ENCODE measurements at places on chromosomes 4 and X.
A peak's percentile ranks its signal among the peaks of the same experiment; 100 is the strongest.

DNA sequence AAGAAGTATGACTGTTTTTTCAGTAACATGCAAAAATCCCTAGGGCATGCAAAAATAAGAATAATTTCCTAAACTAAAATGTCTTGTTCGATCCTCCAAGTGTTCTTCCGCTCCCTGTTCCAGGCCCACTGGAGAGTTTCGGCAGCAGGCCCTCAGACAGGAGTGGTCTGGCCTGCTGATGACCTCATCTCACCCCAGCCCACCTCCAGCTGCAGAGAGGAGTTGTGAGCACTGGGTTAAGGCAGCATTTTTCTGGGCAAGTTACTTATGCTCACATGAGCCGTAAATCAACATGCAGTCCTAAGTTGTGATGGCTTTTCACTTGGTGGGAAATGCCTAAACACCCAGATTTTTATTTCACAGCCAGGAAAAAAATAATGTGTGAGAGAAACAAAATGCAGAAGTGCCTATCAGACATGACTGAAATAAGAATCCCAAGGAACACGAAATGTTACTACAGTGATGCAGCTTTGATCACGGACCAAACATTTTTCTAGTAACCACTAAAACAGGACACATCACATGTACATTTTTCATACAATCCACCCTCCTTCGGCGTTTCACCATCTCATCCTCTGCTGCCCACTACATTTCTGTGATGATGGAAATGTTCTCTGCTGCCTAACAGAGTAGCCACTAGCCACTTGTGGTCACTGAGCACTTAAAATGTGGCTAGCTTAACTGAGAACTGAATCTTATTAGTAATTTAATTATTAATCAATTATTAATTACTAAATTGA, 153.3 kb upstream of the TBL1X start:
- no peak for DNase-seq

GRCh38 chr4:119031218-119031617, 104.4 kb upstream of the MYOZ2 start:
- no peak for DNase-seq

- DNase-seq = no peak
These were observed 172.8 kb upstream of the EDNRA start for GRCh38 chr4:147307896-147308674.

GRCh38 chr4:159282329-159282728, 179.4 kb downstream of the RAPGEF2 start:
- DNase-seq = no peak

DNA sequence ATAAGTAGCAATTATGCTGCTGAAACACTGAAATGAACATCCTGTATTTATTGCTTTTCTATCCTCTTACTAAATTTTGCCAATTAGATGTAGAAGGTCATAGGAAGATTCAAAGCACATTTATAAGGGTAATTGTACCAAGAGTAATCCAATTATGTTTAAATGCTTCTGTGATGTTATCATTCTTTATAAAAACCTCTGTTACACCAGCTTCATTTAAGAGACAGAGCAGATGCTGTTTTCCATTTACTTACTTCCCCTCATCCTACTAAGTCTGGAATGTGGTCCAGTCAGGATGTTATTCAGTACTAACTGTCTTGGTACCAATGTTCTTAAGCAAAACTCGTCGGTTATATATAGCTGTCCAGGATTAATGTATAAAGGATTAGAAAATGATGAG, 539.6 kb downstream of the PDHA2 start:
- no peak for DNase-seq

- no peak for DNase-seq
These were observed 537.3 kb upstream of the FTHL17 start for GRCh38 chrX:31609130-31609529.

DNA sequence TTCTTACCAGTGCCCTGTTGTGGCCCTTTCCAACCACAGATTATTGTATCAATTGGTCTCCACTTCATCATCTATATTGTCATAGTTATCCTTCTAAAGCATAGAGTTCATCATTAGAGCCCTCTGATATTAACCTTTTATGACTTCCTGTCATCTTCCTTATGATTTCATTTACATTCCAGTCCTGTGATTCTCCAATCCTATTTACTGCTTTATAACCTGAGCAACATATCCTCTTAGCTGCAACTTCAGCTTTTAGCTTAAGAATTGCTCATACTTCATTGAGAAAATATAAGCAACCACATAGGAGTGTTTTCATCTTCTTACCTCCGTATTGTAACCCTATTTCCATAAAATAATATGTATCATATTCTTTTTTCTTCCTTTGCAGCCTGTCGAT, 252.6 kb upstream of the CENPE start:
- no peak for DNase-seq

- DNase-seq = no peak
These were observed 122.4 kb downstream of the LARP7 start for GRCh38 chr4:112759313-112759712.

DNA sequence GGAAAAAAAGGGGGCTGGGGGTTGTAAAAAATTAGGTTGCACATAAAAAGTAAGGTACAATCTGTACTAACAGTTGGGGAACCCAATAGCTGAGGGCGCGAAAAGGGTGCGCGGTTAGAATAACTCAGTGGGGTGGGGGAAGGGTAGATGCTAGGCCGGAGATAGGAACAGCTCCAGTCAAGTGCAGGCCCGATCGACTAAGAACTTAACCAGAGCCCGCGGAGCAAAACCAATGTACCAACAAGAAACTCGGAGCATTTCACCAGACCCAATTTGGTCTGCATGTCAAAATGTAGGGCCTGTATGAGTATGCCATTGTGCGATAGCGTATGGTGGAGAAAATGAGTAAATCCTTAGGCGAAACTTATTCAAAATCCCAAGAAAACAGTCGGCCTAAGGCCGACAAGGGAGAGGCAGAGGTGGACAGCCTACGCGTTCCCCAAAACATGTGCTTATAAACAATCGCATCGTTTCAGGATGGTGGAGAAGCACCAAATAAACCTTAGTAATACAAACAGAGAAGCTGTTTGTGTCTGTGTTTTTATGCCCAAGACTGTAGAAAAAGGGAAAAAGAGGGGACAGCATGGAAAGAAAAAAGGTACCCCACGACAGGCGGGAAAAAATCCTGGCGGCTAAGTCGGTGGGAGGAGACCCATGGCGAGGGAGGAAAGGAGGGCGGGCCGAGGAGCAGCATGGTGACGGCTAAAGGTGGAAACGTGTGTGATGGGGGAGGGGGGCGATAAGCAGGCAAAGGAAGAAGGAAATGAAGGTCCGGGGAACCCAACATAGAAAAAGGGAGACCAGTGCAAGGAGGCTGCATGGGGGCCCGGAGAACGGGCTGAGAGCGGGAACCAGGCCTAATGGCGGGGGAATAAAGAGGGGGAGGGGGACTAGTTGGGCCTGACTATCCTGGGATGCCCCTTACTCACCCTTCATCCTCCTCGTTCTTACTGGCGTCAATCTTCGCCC, 990 bp downstream of the HNRNPD start:
- peak; percentile 55 for DNase-seq

DNA sequence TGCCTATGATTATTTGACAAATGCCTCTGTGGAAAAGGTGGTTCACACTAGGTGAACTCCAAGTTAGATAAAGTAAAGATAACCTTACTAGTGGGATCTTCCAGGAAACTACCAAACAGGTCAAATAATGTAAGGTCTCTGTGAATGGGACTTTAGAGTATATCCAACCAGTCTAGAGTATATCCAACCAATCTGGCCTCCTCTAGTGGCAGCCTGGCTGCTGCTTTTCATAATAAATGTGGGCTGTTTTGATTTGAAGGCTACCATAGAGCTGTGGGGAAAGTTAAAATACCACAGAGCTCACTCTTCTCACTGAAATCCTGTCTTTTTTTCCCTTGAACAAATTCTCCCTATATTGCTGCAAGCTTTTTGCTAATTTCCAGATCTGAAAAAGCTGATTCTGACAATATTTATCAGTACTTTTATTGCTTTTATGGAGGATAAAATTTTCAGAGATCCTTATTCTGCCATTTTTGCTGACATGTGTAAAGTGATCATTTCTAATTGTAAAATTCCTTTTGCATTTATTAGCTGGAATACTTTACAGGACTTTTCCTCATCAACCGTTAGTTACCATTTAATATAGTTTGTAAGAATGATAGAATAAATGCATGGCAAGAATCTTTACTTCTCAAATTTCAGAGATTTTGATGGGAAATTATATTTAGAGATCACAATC, 111.3 kb downstream of the TET2 start:
- no peak for DNase-seq

DNA sequence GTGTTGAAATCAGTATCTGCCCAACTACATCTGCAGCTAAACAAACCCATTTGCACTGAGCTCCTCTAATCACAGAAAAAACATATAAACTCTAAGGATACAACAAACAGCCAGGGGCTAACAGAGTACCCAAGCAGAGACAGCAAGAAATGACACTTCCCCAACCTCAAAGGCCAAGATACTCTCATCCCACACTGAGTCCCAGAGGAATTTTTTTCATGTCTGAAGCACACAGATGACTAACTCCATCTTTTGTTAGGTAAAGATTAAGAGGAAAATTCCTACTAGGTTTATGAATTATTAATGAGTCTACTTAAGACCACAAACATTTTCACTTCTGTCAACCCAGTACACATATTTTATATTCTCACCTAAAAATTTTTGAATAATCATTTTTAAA, 31.6 kb downstream of the SEPSECS start:
- no peak for DNase-seq

DNA sequence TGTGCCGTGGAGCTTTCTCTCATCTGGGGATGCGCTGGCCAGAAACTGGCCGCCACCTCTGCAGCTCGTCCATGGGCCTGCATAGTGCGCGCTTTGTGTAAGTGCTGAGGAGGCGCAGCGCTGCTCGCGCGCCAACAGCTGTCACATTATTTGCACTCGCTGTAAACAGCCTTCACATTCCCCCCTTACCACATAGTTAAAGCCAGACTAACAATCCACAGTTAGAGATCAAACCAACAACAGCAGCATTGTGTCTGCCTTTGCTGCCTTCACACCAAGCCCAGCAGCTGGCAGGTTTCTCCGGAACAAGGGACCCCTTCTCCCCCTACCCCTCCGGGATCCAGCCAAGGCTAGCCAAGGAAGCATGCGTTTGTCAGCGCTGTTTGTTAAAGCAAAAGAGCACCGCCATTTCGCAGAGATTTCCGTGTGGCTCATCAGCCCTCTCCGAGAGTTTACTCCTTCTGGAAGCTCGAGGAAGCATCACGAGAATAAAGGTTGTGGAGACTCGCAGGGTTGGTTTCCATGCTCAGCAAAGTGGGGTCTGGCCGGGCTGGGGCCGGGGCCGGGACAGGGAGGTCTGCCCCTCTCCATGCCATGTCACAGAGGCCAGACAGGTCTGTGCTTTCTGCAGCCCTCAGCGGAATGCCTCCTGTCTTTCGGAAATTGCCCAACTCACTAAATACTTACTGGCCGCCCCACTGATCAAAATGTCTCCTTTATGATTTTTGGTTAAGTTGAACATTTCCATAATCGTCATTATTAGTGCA, 11.0 kb downstream of the BCOR start:
- no peak for DNase-seq

- no peak for DNase-seq
These were observed 34.2 kb downstream of the AGA start for GRCh38 chr4:177408023-177408422.

DNA sequence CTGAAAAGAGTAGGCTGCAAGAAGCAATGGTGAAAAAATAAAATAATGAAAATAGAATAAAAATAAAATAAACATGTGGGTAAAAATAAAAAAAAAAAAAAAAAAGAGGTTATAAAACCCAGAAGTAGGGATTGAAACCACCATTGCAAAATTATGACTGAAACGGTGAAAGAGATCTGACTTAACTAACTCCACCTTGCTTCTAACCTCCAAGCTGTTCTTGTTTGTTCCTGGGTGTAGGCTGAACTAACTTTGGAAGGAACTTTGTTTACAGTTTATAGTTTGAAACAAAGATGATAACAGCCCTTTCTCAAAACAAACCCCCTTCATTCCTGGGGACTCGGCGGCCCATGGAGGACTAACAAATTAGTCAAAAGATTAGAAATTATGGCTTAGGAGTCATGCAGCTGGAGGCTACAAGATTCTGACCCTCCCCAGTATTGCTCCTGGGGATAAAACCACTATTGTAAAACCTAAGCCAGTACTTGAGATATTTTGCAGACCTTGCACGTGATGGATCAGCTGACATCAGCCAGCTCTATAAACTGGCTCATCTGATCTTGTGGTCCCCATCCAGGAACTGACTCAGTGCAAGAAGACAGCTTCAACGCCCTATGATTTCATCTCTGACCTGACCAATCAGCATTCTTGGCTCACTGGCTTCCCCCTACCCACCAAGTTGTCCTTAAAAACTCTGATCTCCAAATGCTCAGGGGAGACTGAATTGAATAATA, 30.4 kb downstream of the DDX60L start:
- no peak for DNase-seq

DNA sequence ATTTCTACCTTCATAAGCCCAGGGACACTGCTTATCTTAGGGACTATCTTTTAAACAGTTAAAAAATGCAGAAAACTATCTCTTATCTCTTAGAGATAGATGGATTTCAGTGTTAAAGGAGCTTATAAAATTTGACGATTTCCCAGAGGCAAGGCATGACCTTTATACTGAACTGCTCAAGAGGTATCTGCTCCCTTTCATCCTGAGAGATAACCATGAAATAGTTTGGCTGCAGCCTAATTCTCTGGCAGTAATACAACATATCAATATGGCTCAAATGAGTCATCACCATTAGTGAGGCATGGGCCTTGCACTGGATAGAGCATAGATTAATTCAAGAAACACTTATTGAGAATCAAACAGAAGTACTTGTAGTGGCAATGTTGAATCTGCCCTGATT, 348.2 kb upstream of the GRIA3 start:
- no peak for DNase-seq

DNA sequence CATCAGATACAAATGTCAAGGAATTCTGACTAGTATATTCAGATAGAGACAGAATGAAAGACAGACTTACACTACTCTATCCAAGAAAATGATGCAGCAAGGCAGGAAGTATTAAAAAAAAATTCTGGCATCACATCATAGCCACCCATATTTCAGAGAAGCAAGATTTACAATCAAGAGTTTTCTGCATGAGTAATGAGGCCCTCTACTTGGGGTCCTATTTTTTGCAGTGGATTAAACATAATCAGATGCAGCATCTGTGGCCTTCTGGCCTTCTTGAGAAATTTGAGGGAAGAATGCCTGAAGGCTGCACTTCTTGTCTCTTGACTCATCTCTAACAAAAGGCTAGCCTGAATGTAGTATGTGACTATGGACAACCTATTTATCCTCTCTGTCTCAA, 48.2 kb upstream of the SLIT2 start:
- no peak for DNase-seq

DNA sequence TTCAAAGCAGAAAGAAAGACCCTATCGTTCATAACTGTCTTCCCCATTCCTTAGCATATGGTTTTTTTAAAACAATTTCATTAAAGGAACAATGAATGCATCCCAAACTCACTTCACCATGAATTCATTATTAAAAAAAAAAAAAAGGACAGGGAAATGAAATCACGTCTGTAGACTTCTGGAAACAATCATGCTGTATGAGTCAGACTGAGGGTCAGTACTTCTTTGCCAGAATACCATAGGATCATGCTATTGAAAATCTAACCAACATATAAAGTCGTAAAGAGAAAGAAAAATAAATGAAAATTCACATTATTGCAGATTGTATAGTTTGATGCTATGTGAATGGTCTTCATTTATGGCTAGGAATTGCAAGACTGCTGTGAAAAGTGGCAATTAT, 144.4 kb downstream of the PCDH18 start:
- DNase-seq = no peak

All from HuH-7.5 (cell line).